ENCODE measurements at places on chromosomes 1 and 21.

- peak; percentile 66 for DNase-seq
These were observed 1.6 kb upstream of the METTL25B start for GRCh38 chr1:156726549-156727226.

GRCh38 chr1:55262822-55263221 lies 47.7 kb upstream of the USP24 start:
- no peak for DNase-seq

GRCh38 chr1:29395736-29396437 lies 159.6 kb downstream of the PTPRU start:
- DNase-seq, result no peak

GRCh38 chr1:7651203-7651602 lies 119.9 kb upstream of the VAMP3 start:
- DNase-seq, result no peak

GRCh38 chr1:234609691-234610042 lies 311 bp downstream of the IRF2BP2 start:
- no peak for DNase-seq

DNA sequence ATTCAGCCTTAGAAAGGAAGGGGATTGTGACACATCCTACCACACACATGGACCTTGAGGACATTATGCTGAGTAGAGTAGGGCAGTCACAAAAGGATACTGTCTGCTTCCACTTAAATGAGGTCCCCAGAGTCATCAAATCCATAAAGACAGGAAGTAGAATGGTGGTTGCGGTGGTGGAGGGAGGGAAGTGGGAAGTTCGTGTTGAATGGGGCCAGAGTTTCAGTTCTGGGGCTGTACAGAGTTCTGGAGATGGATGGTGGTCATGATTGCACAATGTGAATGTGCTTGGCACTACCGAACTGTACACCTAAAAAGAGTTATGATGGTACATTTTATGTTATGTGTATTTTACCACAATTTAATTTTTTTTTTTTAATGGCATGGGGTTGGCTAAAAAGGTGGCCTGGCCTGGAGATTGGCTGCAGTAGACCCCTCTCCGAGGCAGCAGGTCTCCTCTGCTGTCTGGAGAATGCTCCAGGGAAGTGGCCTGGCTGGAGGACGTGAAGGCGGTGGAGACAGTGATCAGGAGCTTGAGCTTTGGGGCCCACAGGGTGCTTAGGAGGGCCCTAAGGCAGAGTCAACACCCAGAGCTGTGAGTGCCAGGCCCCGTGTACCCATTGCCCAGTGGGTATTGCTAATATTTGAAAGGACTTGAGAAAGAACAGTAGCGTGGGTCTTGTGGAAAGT lies 30.4 kb downstream of the IFNGR2 start:
- no peak for DNase-seq

GRCh38 chr1:22971611-22972405 lies 858 bp downstream of the LACTBL1 start:
- DNase-seq, result no peak

DNA sequence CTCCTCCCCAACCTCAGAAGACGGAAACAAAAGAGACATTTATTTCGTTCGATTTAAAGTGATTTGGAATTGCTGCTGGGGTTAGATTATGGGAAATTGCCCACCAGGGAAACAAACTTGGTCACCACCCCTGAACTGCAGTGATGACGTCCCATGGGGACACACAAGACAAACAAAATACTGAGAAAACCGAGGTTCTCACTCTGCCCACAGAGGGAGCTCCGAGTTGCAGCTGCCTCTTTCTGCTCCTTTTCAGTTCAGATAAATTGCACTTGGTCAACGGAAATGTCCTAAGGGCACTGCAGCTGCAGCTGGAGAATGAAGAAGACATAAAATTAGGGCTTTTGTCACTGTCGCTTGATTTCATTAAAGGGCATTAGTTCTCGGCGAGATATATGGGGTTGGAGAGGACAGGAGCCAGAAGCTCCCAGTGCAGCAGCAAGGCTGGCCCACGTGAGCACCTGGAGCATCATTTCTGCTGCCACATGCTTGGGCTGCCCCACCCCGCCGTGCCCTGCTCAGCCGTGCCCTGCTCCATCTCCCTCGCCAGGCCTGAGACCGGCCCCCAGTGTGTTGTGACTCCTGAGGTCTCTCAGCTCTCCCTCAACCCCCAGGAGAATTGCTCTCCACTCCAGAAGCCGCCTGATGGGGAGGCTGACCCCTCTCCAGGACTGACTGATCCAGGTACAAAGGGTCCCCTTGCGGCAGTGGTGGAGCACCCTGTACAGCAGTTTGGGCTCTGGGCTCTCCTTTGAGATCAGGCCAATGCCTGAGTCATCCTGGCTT lies 231.7 kb upstream of the AJAP1 start:
- no peak for DNase-seq

GRCh38 chr1:22494144-22494543 lies 42.5 kb downstream of the ZBTB40 start:
- no peak for DNase-seq

DNA sequence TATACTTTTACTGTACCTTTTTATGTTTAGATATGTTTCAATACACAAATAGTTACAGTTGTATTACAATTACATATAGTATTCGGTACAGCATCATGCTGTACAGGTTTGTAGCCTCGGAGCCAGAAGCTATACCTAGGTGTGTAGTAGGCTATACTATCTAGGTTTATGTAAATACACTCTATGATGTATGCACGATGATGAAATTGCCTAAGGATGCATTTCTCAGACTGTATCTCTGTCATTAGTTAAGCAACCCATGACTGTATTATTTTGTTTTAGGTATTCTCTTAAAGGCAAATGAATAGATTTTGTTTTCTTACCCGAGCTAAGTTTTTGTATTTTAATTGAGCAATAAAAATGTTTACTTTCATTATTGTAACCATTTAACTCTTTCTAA lies 56.4 kb downstream of the SPATA17 start:
- DNase-seq, result no peak

- no peak for DNase-seq
These were observed 394.4 kb downstream of the PTPRU start for GRCh38 chr1:29630756-29631155.

- no peak for DNase-seq
These were observed 26.8 kb downstream of the NEK7 start for GRCh38 chr1:198183605-198184004.

DNA sequence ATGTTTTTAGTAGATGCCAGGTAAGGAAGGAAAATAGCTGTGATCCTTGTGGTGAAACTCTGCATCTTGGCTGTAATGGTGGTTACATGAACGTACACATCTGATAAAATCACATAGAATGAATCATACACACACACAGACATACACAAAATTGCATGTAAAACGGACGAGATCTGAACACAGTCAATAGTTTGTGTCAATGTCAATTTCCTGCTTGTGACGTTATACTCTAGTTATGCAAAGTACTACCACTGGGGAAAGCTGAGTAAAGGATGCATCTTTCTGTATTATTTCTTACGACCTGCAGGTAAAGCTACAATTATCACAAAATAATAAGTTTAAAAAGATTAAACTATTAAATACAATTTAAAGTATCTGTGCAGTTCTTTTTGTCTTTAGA lies 493.7 kb upstream of the ZP4 start:
- no peak for DNase-seq

- DNase-seq, result no peak
These were observed 9.1 kb downstream of the PEX10 start for GRCh38 chr1:2403273-2403672.

DNA sequence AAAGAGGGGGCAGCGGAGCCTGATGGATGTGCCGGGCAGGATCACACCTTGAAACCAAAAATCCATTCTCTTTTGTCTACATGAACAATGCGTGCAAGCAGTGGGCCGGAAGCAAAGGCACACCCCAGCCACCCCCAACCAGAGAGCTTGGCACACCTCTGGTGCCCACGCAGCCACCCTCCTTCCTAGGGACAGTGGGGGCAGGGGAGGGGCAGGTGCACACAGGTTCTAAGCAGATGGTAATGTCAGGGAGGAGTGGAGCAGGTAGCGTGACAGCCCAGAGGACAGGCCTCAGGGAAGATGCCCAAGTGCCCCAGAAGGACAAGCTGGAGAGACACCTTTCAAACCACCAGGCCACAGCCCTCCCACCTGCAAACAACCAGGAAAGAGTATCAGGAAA lies 36.5 kb downstream of the SYF2 start:
- no peak for DNase-seq

DNA sequence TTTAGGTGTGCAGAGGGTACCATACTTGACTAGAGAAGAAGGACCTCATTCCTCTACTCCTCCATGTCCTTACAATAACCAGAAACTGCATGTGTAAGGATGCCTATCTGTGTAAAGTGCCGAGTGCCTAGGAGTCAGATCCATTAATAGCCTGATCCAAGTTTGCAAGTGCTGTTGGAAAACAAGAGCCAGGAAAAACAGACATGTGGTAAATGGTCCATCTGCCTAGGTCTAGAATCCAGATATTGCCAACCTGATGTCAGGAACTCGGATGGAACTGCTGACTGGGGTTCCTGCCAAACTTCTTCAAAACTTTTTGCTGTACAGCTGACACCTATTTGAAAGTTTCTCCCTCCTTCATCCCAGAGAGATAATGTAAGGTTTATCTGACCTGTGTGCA lies 239.4 kb upstream of the CAMK1G start:
- DNase-seq, result no peak

GRCh38 chr1:152053375-152053774 lies 16.6 kb upstream of the S100A11 start:
- DNase-seq, result no peak

DNA sequence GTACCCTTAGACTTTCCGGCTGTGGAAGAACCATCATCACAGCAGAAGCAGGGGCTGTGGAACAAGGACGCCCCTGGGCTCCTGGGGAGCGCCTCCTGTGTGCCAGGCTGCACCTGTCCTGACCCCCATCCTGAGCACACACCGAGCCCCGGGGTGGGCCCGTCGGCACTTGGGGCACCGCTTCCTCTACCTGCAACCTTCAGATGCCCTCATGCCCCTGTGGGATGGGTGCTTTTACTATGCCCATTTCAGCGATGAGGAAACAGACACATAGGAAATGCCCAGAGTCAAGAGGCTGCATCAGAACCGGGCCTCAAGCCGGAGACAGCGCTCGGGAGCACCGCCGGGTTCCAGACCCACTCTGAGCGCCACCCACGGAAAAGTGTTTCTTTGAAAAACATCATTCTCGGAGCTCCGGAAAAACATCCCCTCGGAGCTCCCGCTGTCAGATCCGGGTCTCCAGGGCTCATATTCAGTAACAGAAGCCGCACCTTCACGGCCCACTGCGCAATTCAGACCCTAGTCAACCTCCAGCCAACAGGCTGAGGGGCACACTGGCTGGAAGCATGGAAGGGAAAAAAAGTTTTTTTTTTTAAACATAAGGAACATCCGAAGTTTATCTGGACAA lies 8.0 kb downstream of the TPRG1L start:
- DNase-seq, result no peak
